Stimulated activated CD4-positive, alpha-beta T cell treated with anti-CD3 and anti-CD28 coated beads, TNF-alpha, amount 100 ng/mL, for 4 hours (primary cell): ENCODE measurements at places on chromosomes 4 and X.

- no peak for DNase-seq
Observed at GRCh38 chr4:81634766-81635549, 163.3 kb upstream of the RASGEF1B start.

DNA sequence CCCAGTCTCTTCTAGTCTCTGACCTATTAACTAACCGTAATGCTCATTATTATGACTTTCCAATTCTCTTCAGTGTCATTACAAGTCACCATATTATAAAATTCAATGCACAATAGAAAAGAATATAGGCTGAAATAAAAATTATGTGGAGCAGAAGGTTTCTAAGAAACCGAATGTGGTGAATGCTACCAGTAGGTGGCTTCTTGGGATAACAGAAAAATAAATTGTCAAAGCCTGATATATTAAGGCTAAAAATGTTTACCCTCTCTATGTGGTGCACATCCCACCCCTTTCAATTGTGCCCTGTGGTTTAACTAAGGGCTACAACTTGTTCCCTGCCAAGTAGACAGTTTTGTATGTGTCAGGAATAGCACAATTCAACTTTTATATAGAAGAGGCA is 624.6 kb upstream of the TECRL start:
- no peak for DNase-seq

DNA sequence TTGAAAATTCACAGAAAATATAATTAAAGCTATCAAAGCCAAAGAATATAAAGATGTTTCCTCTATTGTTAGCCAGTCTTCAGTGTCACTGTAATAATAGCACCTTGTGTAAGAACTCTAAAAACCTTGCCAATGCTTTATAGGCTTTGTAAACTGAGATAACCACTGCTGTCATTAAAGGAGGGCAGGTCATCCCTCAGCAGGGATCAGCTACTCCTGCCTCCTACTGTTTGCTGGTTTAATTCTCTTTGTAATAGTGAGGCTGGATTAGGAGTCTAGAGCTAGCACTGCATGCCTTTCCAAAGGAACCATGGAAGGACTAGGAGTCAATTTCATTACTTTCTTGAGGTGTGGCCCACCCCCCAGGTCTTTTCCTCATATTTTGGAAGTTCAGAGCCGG is 46.2 kb downstream of the FHIP1A start:
- DNase-seq, result no peak

- no peak for DNase-seq
Observed at GRCh38 chrX:3161681-3162080, 120.4 kb downstream of the ARSF start.

GRCh38 chr4:94804650-94805049 is 46.9 kb downstream of the BMPR1B start:
- no peak for DNase-seq

DNA sequence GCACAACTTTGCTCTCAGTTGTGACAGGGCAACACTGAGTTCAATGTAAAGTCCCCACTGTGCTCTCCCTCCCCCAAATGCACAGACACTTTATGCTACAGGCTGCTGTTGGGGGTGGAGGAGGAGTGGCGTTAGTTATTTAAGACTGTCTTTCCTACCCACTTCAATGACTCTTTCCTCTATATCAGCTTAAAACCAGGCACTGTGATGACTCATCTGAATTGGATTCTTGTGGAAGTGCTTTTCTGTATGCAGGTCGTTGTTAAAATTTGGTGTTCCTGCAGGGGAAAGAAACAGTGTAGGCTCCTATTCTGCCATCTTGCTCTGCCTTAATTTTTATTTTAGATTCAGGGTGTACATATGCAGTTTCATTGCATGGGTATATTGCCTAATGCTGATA is 1157.2 kb upstream of the ADGRL3 start:
- no peak for DNase-seq

DNA sequence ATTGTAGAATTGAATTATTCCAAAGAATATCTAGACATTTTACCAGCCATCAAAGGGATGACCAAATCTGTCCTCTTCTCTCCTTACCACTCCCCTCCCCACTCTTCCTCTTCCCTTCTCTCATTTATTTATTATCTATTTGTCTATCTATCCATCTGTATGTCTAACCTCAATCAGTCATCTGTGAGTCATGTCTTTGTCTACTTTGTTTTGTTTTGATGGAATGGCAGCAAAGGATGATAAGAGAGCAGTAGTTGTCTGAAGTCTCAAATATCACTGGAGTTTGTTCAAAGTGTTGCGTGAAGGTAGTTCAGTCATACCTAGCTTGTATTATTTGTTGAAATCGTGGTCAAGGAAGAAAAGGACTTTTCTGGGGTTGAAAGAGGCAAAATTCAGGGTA is 34.7 kb upstream of the PGRMC2 start:
- DNase-seq, result no peak

DNA sequence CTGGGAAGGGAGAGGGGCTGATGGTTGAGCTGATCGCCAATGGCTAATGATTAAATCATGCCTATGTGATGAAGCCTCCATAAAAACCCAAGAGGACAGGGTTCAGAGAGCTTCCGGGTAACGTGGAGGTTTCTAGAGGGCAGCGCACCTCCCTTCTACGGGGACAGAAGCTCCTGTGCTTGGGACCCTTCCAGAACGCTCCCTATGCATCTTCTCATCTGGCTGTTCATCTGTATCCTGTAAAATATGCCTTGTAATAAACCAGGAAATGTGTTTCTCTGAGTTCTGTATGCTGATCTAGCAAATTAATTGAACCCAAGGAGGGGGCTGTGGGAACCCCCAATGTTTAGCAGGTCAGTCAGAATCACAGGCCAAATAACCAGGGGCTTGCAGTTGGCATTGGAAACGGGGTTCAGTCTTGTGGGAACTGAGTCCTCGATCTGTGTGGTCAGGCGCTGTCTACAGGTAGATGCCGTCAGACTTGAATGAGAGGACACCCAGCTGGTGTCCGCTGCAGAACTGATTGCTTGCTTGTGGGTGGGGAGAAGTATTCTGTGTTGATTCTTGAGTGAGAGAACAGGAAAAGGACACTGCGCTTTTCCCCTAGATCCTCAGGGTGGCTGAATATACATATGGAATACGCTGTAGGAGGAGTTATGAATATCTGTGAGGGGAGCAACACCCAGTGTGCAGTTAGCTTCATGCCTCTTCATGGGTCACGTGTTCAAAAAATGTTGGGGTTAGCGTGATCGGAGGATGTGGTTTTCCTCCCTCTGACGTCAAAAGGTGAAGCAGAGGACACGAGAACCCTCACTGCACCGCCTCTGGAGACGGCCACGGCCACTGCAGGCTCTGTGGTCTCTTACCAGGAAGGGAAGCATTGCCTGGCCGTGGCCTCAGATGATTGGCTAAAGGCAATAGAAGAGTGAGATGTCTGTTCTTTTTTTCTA is 29.2 kb downstream of the HTT-AS start:
- DNase-seq, result peak; percentile 37

- DNase-seq, result peak; percentile 4
Observed at GRCh38 chrX:37685381-37686359, at the start of gene XK. Gene XK (plus strand): TSS chrX:37685791. CDS start chrX:37685962, 171 bp downstream.

DNA sequence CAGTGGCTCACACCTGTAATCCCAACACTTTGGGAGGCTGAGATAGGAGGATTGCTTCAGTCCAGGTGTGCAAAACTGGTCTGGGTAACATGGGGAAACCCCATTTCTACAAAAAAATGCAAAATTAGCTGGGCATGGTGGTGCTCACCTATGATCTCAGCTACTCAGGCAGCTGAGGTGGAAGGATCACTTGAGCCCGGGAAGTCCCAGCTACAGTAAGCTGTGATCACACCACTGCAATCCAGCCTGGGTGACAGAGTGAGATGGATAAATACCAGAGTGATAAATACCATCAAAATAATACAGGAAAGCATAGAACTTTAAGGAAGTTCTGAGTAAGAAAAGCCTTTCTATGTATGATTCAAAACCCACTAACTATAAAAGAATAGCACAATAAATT is 52.8 kb downstream of the LRBA start:
- DNase-seq, result no peak

DNA sequence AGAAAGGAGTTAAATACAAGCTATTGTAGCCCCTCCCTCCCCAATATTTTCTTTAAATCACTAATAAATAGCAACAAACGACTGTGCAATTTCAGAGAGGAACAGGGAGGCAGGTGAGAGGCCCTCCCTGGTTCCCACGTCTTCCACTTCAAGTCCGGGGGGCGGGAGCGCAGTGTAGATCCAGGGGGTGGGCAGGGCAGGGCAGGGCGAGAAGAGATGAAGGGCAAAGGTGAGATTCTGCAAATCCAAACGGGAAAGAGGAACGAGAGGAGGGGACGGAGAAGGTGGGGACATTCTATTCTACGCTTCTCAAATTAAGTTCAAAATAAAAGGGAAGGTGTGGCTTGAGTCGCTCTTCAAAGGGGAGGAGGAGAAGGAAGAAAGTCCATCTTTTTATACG is 6.8 kb downstream of the NKX6-1 start:
- DNase-seq, result no peak

DNA sequence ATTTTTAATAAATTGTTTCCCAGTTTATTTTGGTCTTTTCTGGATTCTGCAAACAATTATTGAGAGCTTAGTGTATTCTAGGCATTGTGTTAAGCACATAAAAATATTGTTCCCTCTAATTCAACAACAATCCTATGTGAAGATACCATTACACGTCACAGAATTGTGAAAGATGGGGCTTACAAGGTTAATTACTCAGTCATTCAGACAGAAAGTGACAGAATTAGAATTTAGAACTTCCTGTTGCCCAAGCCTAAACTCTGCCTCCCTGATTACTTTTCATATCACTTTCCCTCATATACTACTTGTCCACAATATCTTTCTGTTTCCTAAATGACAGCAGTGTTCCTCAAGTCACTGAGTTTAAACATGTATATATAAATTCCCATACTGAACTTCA is 186.7 kb upstream of the VEGFC start:
- DNase-seq, result no peak
